ENCODE measurements at places on chromosomes 13 and 19.

- H3K27ac ChIP-seq = no peak overlapping the region
- H3K27me3 ChIP-seq = peaks cover 21% of the 10 kb centered on the region
- no peak overlapping the region for H3K4me3 ChIP-seq
These were observed 55.7 kb downstream of the SERP2 start for GRCh38 chr13:44429311-44429710.

- no peak for DNase-seq
- H3K36me3 ChIP-seq = no peaks in the 10 kb centered on the region
- no peak overlapping the region for H3K27ac ChIP-seq
- no peak overlapping the region for H3K4me3 ChIP-seq
- no peaks in the 10 kb centered on the region for H3K4me1 ChIP-seq
These were observed 904.2 kb upstream of the MIR17HG start for GRCh38 chr13:90443268-90443667.

DNA sequence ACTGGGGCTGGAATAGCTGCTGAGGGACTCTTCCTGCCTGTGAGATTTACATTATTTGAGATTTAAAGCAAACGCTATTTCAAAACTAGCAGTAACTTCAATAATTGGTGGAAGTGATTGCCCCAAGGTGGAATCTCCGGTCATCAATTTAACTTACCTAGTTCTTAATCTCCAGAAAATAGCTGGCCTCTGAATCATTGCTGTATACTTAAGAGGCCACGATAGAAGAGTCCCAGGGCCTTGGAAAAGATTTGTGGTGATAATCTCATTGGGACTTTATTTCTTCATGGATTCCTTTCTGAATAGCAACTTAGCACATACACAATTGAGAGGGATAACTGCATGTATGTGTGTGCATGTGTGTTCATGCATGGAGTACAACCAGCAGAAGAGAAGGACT, 120.2 kb downstream of the DNAJC15 start:
- DNase-seq = no peak
- H3K4me1 ChIP-seq = no peaks in the 10 kb centered on the region
- no peaks in the 10 kb centered on the region for H3K36me3 ChIP-seq

- no peaks in the 10 kb centered on the region for H3K36me3 ChIP-seq
- DNase-seq = no peak
- H3K27me3 ChIP-seq = no peaks in the 10 kb centered on the region
- no peak overlapping the region for H3K4me3 ChIP-seq
- H3K27ac ChIP-seq = no peak overlapping the region
These were observed 83.6 kb upstream of the PDCD5 start for GRCh38 chr19:32497391-32497790.

- H3K27me3 ChIP-seq = no peaks in the 10 kb centered on the region
- H3K36me3 ChIP-seq = no peaks in the 10 kb centered on the region
- H3K4me3 ChIP-seq = no peak overlapping the region
These were observed 537.4 kb downstream of the SLITRK6 start for GRCh38 chr13:85261757-85262346.

- DNase-seq = no peak
- H3K27ac ChIP-seq = no peak overlapping the region
- H3K27me3 ChIP-seq = no peaks in the 10 kb centered on the region
- no peak overlapping the region for H3K4me3 ChIP-seq
- H3K4me1 ChIP-seq = no peaks in the 10 kb centered on the region
- H3K36me3 ChIP-seq = no peaks in the 10 kb centered on the region
These were observed 5.1 kb upstream of the COMP start for GRCh38 chr19:18796239-18796638.

- H3K27ac ChIP-seq = no peak overlapping the region
- H3K4me1 ChIP-seq = no peaks in the 10 kb centered on the region
- DNase-seq = no peak
- no peaks in the 10 kb centered on the region for H3K36me3 ChIP-seq
- H3K4me3 ChIP-seq = no peak overlapping the region
- H3K27me3 ChIP-seq = peaks cover 41% of the 10 kb centered on the region
These were observed 1.5 kb downstream of the SIGLEC8 start for GRCh38 chr19:51456541-51457290.

DNA sequence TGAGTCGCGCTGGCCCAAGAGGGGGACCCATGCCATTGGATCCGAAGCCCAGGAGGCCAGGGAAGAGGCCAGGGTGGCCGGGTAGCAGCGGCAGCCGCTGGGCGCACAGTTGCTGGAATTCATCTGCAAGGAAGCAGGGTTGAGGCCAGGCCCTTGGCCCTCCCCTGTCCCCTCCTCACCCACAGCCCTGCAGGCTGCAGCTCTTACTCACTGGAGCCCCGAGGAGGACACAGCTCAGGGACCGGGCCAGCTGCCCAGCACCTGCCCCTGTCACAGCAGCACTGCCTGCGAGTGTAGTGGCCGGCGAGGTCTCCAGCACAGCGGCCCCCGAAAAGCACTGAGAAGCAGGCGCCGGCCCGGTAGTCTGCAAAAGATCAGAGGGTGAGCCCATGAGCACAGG, 11.2 kb downstream of the FBN3 start:
- peaks cover 5% of the 10 kb centered on the region for H3K27me3 ChIP-seq
- no peaks in the 10 kb centered on the region for H3K4me1 ChIP-seq
- H3K36me3 ChIP-seq = no peaks in the 10 kb centered on the region
- DNase-seq = no peak

DNA sequence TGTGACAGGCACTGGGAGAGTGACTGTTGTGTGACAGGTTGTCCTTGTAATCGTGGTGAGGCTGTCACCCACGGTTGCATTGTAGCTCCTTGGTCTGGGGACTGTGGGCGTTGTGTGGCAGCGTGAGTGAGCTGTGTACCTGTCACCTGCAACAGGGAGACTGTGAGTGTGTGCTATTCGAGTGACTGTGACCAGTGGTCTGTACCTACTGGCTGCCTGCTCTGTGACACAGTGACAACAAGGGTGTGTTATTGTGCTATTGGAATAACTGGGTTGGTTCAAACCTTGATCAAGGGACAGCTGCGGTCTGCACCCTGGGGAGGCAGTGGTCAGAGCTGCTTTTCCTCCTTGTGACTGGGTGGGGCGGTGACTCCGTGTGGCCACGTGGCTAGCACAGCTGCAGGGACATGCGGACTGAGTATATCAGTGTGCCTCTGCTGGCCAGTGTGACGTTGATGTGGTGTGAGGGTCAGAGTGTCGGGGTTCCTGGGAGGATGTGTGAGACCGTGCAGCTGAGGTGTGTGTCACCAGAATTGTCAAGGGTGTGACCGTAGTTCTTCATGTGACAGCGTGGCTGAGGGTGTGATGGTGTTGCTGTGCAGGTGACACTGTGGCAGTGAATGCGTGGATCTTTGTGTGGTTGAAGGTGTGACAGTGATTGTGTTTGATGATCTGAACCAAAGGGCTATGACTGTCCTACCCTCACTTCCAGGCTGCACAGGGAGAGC, 10.1 kb upstream of the NFIX start:
- no peak overlapping the region for H3K4me3 ChIP-seq
- H3K4me1 ChIP-seq = no peaks in the 10 kb centered on the region
- no peak for DNase-seq

DNA sequence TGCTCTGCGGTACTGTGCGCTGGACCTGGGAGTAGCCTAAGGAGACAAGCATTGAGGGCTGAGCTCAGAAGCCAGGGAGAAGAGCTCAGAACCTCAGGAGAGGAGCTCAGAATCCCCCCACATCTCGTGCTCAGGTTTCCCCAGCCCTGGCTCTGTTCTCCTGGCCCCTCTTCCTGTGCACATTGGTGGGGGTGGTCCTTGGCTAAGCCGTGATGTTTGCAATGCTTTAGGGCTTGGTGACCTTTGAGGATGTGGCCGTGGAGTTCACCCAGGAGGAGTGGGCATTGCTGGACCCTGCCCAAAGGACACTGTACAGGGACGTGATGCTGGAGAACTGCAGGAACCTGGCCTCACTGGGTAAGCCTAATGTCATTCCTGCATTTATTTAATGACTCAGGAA, 6.6 kb downstream of the ZNF557 start:
- peaks cover 87% of the 10 kb centered on the region for H3K36me3 ChIP-seq
- H3K4me1 ChIP-seq = peaks cover 8% of the 10 kb centered on the region
- no peak for DNase-seq
- H3K27ac ChIP-seq = no peak overlapping the region
- H3K4me3 ChIP-seq = no peak overlapping the region

DNA sequence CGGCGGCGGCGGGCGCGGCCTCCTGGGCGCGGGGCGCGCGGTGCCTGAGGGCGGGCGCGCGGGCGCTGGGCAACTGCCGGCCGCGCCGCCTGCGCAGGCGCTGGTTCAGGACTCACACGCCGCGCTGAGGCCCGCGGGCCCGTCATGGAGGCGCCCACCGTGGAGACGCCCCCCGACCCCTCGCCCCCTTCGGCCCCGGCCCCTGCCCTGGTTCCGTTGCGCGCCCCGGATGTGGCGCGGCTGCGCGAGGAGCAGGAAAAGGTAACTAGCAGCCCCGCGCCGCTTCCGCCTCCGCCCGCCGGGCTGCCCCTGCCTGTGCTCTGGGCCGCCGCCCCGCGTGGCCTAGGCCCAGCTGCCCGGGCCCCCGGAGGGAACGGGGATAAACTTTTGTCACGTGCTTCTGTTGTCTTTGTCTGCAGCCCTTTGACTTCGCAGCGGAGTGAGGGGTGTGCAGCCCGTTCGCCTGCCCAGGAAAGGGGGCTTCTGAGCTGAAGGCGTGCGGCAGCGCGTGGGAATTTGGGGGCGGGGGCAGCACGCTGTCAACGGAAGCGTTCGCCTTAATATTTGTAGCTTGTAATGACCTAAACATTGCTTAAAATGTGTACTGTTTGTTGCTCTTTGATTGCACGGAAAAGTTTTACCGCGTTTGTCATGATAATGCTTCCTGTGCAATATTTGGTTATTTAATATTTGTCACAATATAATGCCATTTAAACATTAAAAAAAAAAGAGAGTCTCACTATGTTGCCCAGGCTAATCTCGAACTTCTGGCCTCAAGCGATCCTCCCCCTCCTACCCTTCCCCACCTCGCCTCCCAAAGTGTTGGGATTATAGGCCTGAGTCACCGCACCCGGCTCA, 594 bp downstream of the URI1 start:
- H3K4me1 ChIP-seq = peaks cover 51% of the 10 kb centered on the region
- peak overlapping the region; percentile 92 for H3K27ac ChIP-seq
- H3K36me3 ChIP-seq = peaks cover 9% of the 10 kb centered on the region
- peaks cover 5% of the 10 kb centered on the region for H3K27me3 ChIP-seq
- peak; percentile 84 for DNase-seq

DNA sequence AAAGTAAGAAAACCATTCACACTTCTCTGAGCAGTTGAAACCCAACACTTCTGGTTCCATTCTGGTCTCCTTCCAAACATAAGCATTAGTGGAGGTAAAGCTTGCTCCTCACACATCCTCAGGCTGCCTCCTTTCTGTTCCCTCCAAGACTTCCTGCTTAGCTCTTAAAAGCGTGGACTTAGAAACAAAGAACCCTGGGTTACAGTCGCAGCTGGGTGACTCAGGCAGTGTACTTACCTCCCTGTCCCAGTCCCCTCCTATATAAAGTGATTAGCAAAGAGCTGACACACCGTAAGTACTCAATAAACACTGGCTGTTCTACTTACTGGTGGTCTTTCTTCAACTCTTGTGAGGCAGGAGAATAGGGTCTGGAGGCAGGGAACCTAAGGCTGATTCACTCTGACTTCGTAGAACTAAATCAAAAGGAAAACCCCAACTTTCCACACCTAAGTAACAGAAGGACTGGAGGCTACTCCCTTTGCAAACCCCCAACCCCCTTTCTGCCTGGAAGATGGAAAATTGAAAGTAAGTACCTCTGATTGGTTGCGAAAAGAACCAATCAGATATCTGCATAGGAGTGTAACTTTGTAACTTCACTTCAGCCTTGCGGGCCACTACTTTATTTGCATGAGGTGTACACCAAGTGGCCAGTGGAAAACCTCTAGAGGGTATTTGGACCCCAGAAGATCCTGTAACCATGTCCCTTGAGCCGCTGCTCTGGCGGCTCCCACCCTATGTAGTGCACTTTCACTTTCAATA, 165.4 kb downstream of the SUCLA2 start:
- H3K27me3 ChIP-seq = no peaks in the 10 kb centered on the region
- DNase-seq = no peak
- no peak overlapping the region for H3K4me3 ChIP-seq
- no peaks in the 10 kb centered on the region for H3K36me3 ChIP-seq

DNA sequence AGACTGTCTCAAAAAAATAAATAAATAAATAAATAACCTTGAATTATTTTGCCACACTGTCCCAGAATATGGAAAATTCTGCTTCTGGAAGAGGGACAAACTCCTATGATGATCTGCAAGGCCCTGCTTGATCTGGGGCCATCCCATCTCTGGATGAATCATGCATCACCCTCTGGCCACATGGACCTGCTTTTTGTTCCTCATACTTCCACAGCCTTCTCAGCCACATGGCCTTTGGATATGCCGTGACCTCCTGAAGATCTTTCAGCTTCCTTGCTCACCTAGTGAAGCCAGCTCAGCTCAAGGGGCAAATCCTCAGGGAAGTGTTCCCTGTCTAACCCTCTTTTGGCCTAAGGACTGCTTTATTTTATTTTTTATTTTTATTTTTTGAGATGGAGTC, 10.3 kb downstream of the IER2 start:
- peak overlapping the region; percentile 49 for H3K4me3 ChIP-seq
- peak overlapping the region; percentile 37 for H3K27ac ChIP-seq
- peaks cover 81% of the 10 kb centered on the region for H3K4me1 ChIP-seq
- peaks cover 16% of the 10 kb centered on the region for H3K36me3 ChIP-seq

- H3K27ac ChIP-seq = no peak overlapping the region
- no peak for DNase-seq
- peaks cover 9% of the 10 kb centered on the region for H3K4me1 ChIP-seq
- H3K36me3 ChIP-seq = no peaks in the 10 kb centered on the region
- peaks cover 25% of the 10 kb centered on the region for H3K27me3 ChIP-seq
These were observed 136.8 kb downstream of the DCT start for GRCh38 chr13:94342436-94343242.

GRCh38 chr13:79245937-79246577, 160.0 kb downstream of the RBM26 start:
- H3K27ac ChIP-seq = no peak overlapping the region
- H3K4me3 ChIP-seq = no peak overlapping the region
- H3K36me3 ChIP-seq = no peaks in the 10 kb centered on the region
- H3K27me3 ChIP-seq = peaks cover 7% of the 10 kb centered on the region
- no peaks in the 10 kb centered on the region for H3K4me1 ChIP-seq

DNA sequence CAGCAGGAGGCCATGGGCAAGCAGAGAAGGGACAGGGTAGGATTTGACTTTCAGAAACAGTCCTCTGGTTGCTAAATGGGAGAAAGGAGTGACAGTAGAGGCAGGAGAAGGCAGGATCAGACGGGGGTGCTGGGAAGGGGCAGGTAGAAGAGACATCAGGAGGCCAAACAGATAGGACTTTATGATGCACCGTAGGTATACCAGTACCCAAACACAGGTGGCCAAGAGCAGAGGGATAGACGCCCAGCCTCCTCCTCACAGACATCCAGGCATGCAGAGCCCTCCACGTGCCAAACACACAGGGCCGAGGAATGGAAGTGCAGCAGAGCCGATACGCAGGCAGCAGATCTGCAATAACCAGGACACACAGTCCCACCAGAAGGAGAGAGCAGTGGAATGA, 1.3 kb upstream of the AXL start:
- DNase-seq = no peak
- no peak overlapping the region for H3K4me3 ChIP-seq
- peaks cover 68% of the 10 kb centered on the region for H3K27me3 ChIP-seq
- H3K36me3 ChIP-seq = no peaks in the 10 kb centered on the region
- no peaks in the 10 kb centered on the region for H3K4me1 ChIP-seq
- H3K27ac ChIP-seq = no peak overlapping the region
